HepG2 (cell line): ENCODE measurements at places on chromosomes 6 and 20.
A peak's percentile ranks its signal among the peaks of the same experiment; 100 is the strongest.

GRCh38 chr20:47934761-47935160, 149.5 kb upstream of the SULF2 start:
- no peak for DNase-seq

- DNase-seq = no peak
Observed at GRCh38 chr20:57680131-57680716, 29.6 kb downstream of the PMEPA1 start.

DNA sequence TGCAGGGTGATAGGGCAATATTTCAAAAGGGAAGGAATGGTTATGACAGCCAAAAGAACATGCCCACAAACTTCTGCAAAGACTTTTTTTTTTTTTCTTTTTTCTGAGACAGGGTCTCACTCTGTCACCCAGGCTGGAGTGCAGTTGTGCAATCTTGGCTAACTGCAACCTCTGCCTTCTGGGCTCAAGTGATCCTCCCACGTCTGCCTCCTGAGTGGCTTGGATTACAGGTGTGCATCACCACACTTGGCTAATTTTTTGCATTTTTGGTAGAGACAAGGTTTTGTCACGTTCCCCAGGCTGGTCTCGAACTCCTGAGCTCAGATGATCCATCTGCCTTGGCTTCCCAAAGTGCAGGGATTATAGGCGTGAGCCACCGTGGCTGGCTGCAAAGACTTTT, 117.6 kb upstream of the ADGRF1 start:
- DNase-seq = no peak

GRCh38 chr20:1267809-1268374, 1.8 kb downstream of the SNPH start:
- no peak for DNase-seq

GRCh38 chr6:109172101-109172746, 76.9 kb downstream of the CEP57L1 start:
- DNase-seq = peak; percentile 24

GRCh38 chr20:18727032-18727508, 86.5 kb upstream of the SCP2D1 start:
- DNase-seq = no peak

DNA sequence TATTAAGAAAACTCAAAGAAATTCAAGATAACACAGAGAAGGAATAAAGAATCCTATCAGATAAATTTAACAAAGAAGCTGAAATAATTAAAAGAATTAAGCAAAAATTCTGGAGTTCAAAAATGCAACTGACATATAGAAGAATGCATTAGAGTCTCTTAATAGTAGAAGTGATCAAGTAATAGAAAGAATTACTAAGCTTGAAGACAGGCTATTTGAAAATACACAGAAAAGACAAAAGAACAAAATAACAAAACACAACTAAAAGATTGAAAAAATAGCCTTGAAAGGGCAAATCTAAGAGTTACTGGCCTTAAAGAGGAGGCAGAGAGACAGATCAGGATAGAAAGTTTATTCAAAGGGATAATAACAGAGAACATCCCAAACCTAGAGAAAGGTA, 12.1 kb downstream of the SNX14 start:
- DNase-seq = no peak

- DNase-seq = no peak
Observed at GRCh38 chr6:41055149-41055548, 2.1 kb downstream of the APOBEC2 start.

GRCh38 chr6:159931112-159931511, 37.8 kb upstream of the IGF2R start:
- no peak for DNase-seq

DNA sequence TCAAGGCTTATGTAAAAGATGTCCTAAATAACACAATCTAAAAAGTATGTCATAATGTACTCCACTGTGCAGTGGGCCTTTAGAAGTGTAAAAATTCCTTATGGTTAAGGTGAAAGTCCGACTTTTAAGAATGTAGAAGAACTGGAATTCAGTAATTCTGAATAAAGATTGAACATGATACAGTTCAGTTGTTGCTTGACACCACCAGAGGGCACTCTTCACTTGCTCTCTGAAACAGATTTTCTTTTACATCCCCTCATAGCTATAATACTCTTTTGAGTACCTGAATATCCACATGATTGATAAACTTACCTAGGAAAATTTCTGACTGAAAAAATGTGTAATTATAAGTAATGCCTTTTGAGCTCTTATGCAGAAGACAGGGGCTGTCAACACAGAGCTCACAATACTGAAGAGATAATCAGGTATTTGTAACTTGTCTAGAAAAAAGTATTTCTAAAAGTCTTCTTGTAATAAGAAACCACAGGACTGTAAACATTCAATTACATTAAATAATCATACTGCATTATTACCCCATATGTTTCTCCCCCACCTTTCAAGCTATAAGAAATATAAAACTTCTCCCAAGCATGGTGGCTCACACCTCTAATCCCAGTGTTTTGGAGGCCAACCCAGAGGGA, 92.1 kb downstream of the POPDC3 start:
- peak; percentile 46 for DNase-seq

DNA sequence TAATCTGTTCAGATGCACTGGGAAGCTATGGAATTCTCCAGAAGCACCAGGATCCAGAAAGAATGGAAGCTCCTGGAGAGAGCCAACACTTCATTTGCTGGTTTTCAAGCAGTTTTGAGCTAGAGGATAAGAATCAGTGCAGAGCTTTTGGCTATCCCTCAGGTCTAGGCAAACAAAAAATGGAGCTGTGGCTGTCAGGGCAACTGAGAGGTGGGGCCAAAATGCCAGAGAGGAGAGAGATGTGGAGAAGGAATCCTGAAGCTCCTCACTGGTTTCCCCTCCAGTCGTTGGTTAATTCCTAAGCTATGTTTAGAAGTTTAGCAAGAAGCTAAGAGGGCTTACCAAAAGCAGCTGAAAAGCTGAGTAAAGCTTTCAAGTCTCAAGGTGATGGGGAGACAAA, 294.2 kb upstream of the JARID2 start:
- no peak for DNase-seq

- no peak for DNase-seq
Observed at GRCh38 chr20:43318755-43319297, 129.1 kb upstream of the PTPRT start.

GRCh38 chr20:23627501-23627900, 10.3 kb downstream of the CST3 start:
- DNase-seq = no peak

DNA sequence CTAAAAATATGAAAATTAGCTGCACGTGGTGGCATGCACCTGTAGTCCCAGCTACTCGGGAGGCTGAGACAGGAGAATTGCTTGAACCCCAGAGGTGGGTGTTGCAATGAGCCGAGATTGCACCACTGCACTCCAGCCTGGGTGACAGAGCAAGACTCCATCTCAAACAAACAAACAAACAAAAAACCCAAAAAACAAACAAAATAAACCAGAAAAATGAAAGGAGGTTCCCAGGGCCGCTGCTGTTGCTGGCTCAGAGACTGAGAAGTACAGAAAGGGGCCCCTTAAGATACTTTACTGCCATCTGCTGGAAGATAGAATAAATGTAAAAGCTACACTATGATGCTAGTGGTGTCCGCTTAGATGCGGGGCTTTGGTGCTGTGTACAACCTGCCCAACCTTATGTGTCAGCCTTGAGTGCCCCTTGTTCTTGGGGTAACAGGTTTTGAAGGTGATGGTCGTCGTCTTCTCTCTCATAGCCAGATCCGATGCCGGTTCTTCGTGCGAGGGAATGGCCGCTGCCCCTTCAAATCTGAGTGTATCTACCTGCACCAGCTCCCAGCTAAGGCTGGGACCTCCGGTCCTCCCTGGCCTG, 2.8 kb upstream of the FANCE start:
- DNase-seq = peak; percentile 80

GRCh38 chr20:15756002-15756753, 817.1 kb downstream of the KIF16B start:
- DNase-seq = no peak

DNA sequence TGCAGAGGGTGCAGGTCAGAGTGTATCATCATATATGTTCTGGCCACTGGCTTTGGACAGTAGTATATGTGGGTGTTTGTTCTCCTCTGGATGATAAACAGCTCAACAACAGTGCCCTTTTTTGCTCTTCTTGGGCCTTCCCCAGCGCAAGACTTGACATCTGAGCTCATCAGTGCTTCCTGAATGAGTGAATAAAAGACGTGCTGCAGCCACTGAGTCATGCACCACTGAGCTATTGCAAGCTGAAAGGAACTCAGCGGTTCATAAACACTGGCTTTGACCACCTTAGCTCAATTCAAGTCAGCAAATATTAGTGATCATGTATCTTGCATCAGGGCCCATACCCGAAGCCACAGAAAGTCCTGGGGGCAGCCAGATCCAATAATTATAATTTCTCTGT, 105.3 kb upstream of the KCNG1 start:
- no peak for DNase-seq

GRCh38 chr20:44997171-44997570, 30.9 kb downstream of the STK4 start:
- no peak for DNase-seq

DNA sequence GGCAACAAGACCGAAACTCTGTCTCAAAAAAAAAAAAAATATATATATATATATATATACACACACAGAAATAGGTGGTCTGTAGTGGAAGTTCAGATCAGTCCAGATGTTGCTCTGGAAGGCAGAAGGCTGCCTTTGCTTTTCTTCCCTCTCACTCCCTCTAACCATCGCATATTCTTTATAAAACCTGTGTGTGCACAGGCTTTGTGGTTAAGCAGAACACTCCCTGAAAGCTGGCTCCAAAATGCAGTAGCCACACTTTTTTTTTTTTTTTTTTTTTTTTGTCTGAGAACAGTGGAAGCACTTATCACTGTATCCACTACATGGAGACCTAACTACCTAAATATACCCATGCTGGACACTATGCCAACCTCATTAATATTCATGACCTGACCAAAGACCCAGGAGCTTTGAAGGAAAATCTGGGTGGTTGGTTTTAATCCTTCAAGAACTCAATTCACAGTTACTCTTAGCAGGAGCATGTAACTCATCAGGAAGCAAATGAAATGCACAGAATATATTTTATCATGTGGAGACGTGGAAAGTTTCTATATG, 20.0 kb upstream of the GFOD1 start:
- DNase-seq = no peak

DNA sequence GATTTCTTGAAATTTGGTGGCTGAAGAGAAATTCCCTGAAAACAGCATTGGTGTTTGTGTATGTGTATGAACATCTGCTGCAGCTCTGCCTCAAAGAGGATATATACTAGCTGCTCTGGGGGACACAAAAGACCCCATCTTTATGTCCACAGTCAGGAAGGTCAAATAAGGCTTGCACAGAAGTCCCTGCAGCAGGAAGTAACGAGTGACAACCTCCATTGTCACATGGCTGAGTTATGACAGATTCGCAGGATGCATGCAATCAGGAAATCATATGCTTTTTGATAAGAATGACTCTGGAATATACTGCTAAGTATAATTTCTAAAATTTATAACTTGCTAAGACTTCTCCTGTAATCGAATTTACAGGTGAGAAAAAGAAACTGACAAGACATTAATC, 225.9 kb upstream of the CST7 start:
- DNase-seq = no peak

DNA sequence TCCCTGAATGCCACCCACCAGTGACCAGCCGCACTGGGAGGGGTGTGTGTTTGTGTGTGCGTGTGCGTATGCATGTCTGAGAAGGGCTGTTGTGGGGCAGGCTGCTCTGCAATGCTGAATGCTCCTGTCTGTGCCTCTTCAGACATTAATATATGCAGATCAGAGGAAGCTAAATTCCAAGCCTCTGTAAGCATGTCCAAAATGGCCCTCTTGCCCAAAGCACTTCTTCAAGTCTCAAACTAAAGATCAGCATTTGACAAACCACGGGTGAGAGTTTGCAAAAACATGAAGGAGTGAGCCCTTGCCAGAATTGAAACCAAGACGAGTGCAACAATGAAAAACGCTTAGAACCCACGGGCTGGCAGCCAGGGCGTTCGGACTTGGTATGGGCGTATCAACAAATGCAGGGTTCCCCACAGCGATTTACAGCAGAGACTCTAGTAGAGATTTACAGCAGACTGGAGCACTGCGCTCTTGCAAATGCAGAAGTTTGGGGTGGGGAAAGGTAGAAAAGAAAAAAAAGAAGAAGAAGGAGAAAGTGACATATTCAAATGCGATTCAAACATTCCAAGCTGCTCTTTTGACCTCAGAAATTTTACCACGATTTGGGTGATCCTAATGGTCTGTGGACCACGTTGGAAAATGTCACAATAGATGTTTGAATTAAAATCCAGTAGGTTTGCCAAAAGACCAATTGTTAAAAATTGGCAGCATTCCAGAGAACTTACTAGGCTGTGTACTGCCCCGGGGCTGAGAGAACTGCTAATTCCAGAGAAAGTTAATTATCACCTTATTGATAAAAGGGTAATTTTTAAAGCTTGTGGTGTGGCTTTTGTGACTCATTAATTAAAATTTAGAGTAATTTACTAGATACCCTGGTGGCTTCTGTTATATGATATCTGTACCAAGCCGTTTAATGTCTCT, 3.5 kb downstream of the SCML4 start:
- no peak for DNase-seq

DNA sequence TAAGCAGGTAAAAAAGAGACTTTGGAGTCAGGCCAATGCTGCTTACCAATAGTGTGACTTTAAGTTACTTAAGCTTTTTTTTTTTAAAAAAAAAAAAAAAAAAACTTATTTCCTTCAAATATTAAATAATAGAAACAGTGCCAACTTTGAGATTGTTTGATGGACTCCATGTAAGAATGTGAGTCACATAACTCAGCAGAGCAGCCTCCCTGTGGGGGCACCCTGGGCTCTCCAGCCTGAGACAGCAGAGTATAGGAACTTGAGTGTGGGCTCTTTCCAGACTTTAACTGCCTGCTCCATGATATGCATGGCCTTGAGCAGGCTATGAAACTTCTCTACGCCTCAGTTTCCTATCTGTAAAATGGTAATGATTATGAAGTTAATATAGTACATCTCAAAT, 113.3 kb upstream of the SAMD5 start:
- DNase-seq = no peak

DNA sequence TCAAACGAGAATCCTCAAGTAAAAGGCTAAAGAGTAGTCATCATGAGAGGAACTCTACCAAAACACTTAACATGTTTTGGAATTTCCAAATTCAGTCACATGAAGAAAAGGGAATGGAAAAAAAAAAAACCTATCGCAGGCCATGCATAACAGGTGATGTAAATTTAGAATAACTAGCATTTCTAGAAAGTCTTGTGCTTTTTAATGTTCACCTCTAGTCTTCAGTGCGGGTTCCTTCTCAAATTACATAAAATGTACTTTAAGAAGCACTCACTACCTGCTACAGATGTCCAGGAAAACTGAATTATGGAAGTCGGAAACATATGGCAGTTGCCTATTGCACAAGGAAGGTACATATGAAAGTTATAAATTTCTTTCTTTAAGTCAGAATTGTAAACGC, 6.1 kb upstream of the TBX18 start:
- DNase-seq = no peak

DNA sequence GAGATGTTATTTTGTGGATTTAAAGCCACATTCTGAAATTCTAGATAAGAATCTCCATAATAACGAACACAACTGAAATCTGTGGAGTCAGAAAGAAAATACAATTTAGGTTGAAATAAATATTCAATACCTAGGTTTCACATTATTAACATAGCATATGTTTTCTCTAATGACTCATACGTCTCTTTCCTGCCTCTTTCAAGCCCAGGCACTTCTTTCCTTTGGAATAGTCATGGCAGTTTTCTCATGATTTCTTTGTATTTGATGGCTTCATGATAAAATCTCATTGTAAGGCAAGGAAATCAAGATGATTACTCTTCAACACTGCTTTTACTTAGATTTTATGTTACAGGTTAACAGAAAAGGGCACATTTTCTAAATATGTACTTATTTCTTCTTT, 803.7 kb downstream of the PHF3 start:
- DNase-seq = no peak
